ENCODE measurements at places on chromosomes 5 and 9.

- no peak for DNase-seq
Measured at GRCh38 chr5:91937121-91937520, 554.0 kb upstream of the ARRDC3 start.

GRCh38 chr9:76796296-76796695 is 32.1 kb downstream of the PCA3 start:
- no peak for DNase-seq

- no peak for DNase-seq
Measured at GRCh38 chr9:113042884-113043657, 13.5 kb downstream of the ZFP37 start.

- DNase-seq: no peak
Measured at GRCh38 chr5:143837306-143837848, 25.4 kb downstream of the HMHB1 start.

DNA sequence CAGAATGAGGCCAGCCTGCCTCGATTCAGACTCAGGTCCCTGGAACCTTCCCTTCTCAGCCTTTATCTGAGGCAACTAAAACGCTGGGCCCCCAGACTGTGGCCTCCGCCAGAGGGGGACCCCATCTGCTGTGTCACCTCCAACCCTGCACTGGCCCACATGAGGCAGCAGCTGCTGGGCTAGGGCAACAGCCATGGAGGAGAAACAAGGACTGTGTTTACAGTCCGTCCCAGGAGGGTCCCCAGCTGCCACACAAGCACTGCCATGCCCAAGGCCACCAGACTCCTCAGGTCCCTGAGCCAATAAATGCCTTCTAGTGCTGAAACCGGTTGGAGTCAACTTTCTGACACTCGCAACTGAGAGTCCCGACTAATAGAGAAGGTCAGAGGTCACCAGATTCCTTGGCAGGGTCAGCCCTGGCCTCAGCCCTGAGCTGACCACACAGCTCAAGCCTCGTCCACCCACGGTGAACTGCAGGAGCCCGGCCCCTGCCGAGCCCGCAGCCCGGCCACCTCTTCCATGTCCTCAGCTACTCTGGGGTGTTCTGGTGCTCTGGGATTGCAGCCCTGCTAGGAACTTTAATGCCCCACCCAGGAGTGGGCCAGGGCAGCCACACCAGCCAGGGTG is 77.0 kb downstream of the ZNF354C start:
- DNase-seq: no peak

DNA sequence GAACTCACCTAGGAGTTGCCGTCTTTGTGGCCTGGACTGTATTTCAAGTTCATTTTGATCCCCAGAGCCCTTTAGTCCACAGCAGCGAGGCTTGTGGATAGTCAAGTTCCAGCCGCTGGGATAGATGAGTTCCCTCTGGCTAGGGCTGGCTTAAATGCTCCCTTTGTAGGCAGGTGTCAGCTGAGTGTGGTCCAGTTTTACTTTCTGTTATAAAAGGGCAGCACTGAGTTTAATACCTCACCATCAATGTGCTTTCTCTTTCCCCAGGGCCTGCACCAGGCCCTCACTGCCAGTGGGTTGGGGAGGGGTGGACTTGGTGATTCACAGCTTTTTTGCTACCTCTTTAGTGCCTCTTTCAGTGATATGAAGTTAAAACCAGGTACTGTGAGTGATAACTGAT is 188.2 kb downstream of the SLCO4C1 start:
- no peak for DNase-seq

DNA sequence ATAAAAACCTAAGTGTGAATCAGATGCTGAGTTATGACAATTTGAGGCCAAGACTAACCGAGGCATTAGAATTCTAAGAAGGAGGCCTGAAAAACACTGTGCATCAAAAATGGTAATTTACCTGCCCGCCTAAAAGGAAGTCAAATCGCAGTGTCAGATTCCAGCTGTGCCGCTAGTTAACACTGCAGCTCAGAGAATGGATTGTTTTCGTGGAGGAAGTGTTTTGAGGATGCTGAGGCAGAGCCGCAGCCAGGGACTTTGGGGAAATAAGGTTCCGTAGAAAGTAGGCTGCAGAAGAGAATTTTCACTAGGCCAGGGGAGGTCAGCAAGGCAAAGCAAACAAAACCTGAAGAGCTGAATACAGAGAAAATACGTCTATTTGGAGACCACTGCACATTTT is 226.4 kb upstream of the ISL1 start:
- no peak for DNase-seq

DNA sequence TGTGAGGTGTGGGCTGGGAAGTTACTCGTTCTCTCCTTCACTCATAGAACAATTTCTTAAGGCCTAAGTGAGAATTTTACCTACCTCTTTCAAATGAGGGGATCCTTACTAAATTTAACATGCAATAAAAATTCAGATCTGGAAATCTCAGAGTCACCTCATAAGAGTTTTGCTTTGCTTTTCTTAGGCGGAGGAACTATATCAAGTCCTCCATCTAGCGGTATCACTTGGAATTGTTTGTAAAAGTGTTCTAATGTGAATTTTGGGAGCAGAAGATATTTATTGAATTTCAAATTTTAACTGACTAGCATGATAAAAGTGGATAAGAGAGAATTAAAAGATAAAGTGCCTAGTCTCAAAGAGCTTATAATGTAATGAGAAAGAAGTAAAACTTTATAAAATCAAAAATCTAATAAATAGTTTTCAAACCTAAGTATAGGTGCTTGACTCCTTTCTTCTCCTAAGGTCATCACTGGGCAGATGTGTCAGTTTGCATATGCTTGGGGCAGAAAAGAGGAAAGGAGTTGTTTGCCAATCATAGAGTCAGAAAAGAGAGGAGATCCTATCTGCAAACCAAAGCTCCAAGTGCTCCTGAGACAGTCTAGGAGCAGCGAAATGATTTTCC is 145.7 kb upstream of the DAB2 start:
- DNase-seq: no peak

- no peak for DNase-seq
Measured at GRCh38 chr5:109964136-109964535, 274.4 kb downstream of the MAN2A1 start.

- no peak for DNase-seq
Measured at GRCh38 chr9:20835377-20836286, 151.6 kb downstream of the FOCAD start.

DNA sequence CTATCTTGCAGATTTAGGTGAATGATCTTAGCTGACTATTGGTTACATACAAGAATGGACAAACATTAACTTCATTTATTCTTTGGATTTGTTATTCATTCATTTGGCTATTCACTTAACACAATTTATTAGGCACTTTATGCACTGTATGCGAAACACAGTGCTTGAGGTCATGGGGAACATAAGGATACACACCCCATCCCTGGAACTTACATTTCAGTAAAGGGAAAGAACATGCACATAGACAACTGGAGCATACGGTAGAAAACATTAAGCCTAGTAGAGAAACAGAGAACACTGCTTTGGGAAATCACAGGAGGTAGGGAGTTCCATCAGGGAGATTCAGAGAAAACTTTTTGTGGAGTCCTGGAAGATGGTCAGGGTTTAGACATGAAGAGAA is 22.2 kb downstream of the LIX1 start:
- no peak for DNase-seq

Data from stimulated activated CD8-positive, alpha-beta memory T cell treated with anti-CD3 and anti-CD28 coated beads, Interleukin-2, amount 100 ng/mL, for 1 hour (primary cell).